ENCODE measurements at places on chromosomes 13 and 19.

DNA sequence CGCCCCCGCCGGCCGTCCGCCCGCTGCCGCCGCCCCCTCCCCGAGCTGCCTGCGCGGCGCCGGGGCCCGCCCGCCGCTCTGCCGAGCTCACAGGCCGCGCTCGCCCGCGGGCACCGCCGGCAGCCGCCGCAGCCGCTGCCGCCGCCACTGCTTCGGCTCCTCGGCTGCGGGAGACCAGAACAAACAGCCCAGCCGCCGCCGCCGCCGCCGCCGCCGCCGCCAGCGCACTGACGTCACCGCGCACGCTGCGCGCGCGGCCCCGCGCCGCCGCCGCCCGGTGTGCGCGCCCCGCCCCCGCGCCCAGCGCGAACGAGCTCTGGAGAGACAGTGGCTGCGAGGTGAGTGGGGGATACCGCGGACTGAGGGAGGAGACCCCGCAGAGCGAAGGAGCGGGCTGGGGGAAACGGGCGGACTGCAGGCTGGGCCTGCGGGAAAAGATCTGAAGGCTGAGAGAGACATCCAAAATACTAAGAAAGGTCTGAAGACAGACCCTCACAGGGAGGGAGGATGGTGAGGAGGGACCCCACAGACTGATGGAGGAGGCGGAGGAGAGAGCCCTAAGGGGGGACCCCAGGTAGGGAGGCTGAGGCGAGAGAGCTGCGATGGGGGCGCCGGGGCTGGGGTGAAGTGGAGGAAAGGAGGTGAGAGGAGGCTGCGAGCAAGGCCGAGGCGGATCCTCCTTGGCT is at the start of gene BRD4:
BRD4 (minus strand) TSS at position 229 of the 686 bp plus-strand sequence. CDS start 59,440 bp downstream, outside the sequence.
- DNase-seq: peak; percentile 78

GRCh38 chr19:4121273-4121612 is 2.7 kb downstream of the MAP2K2 start:
- no peak for DNase-seq

DNA sequence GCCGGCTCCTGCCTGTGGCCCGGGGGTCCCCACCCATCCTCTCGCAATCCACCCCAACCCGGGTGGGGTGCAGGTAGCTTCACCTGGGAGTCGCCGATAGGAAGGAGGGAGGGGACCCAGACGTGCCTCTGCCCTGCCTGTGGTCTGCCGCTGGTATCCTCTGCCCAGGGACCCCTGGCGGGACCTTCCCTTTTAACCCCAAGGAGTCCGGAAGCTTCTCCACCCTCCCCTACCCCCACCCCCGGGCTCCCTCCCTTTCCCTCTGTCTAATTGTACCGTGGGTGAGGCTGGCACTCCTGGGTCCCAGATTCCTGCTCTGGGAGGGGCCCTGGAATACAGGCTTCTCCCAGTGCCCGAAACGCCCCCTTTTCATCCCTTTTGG is at the start of gene KLK10:
KLK10 (minus strand) TSS at position 166 of the 382 bp plus-strand sequence. CDS start 579 bp downstream, outside the sequence.
- DNase-seq: no peak

- DNase-seq: no peak
Observed at GRCh38 chr19:41409288-41409687, 11.7 kb downstream of the BCKDHA start.

DNA sequence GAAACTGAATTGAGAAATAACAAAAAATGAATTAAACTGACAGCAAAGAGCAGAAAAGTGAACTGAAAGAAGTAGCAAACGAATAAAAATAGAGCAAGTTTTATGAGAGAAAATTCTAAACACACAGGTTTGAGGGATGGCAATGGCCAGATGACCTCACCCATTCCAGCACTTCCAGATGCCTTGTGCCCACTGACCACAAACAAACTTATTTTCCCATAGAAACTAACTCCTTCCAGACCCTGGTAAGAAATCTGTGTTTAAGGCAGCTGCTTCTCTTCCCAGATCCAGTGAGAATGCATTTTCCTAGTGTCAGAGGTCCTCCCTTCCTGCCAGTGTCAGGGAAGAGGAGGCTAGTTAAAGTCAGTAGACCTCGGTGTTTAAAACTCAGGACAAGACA is 51.7 kb downstream of the RXFP2 start:
- no peak for DNase-seq

DNA sequence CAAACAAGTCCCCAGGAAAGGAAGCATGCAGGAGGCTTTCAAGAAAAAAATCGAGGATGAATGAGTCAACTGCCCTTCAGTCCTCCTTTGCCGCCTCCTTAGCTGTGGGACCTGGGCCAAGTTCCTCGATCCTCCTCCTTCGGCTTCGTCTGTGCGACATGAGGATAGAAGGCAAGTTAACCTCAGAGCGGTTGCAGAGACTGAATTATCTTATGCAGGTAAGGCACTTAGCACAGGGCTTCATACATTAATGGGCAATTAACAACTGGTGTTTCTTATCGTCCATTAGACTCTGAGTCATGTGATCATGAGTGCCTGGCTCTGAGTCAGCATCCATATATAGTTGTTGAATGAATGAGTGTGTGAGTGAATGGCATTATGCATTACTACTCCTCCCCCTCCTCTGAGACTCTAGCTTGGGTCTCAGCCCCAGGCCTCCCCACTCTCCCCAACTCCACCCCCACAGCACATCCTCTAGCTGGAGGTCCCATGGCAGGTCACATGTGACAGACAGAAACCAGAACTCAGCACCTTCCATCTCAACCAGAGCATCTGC is 1.6 kb upstream of the TTC9B start:
- no peak for DNase-seq

DNA sequence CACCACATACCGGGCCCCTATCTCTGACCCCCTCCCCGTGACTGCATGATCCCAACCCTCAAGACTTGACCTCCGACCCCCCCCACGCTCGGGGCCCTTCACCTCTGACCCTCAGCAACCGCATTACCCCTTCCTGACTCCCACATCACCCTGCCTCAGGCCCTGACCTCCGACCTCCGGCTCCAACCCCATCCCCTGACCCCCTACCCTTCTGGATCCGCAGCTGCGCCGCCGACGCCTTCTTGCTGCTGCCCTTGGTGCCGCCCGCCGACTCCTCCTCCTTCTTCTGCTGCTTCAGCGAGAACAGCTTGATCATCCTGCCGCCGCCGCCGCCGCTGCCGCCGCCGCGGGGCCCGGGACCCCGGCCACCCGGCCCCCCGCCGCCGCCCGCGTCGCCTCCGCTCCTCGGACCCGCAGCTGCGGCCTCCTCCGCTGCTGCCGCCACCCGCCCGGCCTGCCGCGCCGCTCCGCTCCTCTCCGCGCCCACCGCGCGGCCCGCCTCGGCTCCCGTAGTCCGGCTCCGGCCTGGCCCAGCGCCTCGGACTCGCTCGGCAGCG is at the start of gene UBE2M:
UBE2M (minus strand) TSS at position 546 of the 557 bp plus-strand sequence; CDS start at position 316, 230 bp downstream.
- DNase-seq: peak; percentile 54

DNA sequence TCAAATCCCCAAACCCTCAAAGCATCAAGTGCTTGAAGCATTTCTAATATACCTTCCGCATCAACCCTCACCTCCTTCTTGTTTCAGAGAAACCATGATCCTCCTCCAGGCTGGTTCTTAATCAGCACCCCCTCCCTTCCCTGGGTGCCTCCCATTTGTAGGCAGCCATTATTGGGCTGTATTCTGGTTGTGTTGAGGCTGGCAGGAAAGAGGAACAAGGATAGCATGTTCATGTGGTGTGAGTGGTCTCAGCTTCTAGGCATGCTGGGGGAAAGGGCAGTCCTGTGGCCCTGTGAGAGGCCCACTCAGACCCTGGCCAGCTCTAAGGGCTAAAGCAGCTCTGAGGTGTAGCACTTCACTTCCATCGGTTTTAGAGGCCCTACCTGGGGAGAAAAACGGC is 18.9 kb upstream of the TRIM13 start:
- no peak for DNase-seq

DNA sequence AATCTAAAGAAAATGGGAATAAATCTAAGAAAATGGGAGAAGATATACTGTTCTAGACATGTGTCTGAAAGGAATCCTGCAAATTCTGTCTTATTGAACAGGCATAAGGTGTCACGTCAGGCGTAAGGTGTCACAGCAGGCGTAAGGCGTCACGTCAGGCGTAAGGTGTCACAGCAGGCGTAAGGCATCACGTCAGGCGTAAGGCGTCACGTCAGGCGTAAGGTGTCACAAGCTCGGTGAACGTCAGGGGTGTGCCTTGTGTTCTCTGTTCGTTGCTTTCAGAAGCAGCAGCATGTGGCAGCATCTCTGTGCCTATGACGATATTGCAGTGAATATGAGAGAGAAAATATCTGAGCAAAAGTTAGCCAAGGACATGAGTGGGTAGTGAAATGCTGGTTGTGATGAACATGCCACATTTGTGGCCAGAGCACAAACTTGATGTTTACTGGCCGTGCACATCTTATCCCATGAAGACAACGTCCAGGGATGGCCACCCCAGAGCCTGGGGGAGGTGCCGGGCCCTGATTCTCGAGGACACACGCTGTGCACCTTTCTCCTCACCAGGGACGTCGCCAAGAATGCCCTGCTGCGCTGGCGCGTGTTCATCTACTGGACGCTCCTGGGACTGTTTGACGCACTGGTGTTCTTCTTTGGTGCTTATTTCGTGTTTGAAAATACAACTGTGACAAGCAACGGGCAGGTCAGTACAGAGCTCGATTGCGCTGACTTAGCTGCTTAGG is 107.0 kb upstream of the MCF2L start:
- no peak for DNase-seq

GRCh38 chr13:36806102-36806501 is 12.9 kb upstream of the RFXAP start:
- no peak for DNase-seq

DNA sequence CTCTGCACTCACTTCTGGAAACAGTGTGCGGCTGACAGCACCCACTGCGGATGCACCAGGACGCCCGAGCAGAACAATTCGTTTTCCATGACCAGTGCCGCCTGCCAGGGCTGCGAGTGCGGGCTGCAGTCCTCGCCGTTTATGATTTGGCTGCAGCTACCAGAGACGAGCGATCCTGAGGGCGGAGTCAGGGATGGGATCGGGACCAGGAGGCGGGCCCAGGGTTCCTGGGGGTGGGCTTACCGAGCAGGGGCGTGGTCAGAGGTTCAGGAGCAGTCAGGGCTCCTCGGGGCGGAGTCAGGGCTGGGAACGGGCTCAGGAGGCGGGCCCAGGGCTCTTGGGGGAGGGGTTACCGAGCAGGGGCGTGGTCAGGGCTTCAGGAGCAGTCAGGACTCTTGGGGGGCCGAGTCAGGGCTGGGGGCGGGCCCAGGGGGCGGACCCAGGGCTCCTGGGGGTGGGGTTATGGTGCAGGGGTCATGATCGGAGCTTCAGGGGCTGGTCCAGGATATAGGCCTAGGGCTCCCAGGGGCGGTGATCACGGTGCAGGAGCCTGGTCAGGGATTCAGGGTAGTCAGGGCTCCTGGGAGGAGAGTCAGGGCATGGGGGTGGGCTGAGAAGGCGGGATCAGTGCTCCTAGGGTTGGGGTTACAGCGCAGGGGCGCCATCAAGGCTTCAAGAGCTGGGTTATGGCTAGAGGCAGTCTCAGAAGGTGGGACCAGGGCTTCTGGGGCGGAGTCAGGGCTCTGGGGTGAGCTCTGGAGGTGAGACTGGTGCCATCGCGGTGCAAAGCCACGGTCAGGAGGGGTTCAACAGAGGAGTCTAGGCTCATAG is 1.7 kb downstream of the KLK4 start:
- DNase-seq: peak; percentile 24

- no peak for DNase-seq
Observed at GRCh38 chr13:20729633-20730585, 26.4 kb downstream of the IL17D start.

DNA sequence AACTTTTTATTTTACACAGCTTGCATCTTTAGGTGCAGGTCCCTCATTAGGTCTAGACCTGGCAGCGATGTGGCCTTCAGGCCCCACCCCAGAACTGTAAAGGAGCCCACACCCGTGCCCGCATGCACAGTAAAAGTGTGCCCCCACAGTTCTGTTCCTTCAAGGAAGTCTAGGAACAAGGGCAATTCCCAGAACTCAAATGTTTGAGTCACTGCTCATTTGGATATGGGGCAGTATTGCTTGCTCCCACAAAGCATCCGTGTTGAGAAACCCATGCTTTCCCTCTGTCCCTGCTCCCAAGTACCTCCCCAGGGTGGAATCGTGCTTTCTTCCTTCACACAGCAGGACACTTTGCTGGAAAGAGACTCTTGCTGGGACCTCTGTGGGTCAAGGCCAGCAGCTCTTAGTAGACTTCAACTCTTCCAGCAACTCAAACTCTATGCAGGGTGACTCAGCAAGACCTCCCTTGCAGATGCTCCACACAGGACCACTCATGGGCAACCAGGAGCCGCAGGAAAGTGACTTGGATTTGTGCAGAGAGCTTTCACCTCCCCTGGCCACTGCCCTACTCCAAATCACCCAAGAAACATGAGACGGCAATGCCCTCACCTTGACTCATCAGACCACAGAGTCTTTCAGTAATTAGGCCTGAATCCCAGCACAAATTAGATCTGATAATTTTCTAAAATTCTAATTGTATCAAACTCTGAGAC is 12.3 kb downstream of the SLC7A1 start:
- no peak for DNase-seq

- DNase-seq: no peak
Observed at GRCh38 chr13:109684824-109685202, 101.6 kb downstream of the IRS2 start.

DNA sequence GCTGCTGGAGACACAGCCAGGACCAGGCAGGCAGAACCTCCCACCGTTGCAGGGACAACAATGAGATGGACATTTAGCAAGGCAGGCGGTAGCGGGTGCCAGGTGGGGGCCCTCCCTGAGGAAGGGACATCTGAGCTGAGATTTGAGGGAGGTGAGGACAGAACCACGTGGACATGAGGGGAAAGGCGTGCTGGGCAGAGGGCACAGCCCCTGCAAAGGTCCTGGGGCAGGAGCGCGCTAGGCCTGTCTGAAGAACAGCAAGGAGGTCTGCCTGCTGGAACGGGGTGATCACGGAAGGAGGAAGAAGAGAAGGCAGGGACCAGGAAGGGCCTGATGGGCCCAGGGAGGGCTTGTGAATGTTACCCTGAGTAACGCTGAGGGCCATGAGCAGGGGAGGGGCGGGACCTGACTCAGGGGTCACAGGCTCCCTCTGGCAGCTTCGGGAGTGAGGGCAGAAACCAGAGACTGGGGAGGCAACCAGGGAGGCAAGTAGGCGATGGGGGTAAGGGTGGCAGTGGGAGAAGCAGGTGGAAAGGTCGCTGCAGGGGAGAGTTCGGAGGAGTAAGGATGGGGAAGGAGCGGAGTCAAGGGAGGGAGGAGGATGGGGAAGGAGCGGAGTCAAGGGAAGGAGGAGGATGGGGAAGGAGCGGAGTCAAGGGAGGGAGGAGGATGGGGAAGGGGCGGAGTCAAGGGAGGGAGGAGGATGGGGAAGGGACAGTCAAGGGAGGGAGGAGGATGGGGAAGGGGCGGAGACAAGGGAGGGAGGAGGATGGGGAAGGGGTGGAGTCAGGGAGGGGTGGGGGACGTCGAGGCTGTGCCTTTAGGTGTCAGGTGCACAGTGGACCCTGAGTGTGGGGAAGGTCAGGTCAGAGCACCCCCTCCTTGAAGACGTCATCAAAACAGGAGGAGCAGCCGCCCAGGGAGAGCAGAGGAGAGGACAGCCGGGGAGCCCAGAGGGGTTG is 15.7 kb upstream of the B3GNT3 start:
- DNase-seq: no peak

GRCh38 chr13:112729408-112729807 is 39.6 kb downstream of the ATP11A start:
- DNase-seq: no peak

DNA sequence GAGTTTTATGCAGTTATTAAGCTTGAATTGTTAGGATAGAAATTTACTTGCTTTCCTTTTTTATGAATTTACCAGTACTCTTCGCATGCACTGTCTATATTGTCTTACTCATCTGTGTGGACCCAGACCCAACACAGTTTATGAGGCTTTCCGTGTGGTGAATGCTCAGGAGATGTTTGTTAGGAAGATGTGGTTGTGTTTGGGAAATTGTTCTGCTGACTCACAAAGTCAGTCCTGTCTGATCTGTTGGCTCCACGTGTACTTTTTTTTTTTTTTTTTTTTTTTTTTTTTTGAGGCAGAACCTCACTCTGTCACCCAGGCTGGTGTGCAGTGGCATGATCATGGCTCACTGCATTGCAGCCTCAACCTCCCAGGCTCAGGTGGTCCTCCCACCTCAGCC is 532.5 kb downstream of the LMO7 start:
- DNase-seq: no peak

All from activated T-helper 1 cell treated with anti-CD3 and anti-CD28 coated beads, Interleukin-12 subunit alpha, Interleukin-12 subunit beta, Interleukin-2, Interleukin-4 antibody, amounts not matched to agents 30 ng/mL and 10 ng/mL and 1 ng/mL, durations not matched to agents 14 hours and 24 hours and 36 hours (primary cell).